Activated naive CD8-positive, alpha-beta T cell treated with anti-CD3 and anti-CD28 coated beads, Interleukin-2, amount 50 U/mL, for 16 hours (primary cell): ENCODE measurements at places on chromosomes 11 and 22.

- DNase-seq: no peak
These were observed 2.5 kb upstream of the SMARCB1 start for GRCh38 chr22:23784215-23784732.

- DNase-seq: no peak
These were observed 4.4 kb downstream of the TTC38 start for GRCh38 chr22:46272196-46272595.

DNA sequence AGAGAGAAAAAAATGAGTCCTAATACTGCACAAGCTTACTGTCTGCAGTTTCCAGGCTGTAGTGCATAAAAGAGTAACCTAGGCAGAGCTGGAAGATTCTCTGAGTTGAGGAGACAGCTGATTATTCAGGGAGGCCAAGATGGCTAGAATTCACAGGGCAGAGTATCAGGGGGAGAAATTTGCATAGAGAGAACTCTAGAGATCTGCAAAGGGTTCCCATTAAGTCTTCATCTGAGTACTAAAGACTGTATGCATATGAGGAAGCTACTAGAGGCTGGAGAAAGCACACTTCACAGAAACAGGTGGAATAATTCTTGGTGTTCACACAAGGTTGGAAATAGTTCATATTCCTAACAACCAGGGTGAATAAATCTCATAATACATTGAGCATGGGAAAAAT is 66.6 kb upstream of the RRAS2 start:
- DNase-seq: no peak

DNA sequence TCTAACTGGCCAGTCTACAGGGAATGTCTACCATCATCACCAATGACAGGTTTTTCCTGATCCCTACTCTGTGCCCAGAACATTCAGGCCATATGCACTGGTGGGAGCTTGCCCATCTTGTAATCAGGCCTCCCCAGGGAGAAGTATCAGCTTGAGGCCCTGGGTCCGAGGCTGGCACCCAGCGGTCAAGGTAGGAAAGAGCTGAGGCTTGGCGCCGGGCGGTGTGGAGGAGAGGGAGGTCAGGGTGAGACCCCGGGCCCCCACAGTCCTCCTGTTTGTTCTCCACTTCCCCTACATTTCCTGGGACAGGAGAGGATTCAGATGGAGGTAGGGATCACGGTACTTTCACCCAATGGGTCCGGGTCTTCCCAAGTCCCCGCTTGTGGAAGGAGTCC is 15.5 kb downstream of the TSKU start:
- no peak for DNase-seq

DNA sequence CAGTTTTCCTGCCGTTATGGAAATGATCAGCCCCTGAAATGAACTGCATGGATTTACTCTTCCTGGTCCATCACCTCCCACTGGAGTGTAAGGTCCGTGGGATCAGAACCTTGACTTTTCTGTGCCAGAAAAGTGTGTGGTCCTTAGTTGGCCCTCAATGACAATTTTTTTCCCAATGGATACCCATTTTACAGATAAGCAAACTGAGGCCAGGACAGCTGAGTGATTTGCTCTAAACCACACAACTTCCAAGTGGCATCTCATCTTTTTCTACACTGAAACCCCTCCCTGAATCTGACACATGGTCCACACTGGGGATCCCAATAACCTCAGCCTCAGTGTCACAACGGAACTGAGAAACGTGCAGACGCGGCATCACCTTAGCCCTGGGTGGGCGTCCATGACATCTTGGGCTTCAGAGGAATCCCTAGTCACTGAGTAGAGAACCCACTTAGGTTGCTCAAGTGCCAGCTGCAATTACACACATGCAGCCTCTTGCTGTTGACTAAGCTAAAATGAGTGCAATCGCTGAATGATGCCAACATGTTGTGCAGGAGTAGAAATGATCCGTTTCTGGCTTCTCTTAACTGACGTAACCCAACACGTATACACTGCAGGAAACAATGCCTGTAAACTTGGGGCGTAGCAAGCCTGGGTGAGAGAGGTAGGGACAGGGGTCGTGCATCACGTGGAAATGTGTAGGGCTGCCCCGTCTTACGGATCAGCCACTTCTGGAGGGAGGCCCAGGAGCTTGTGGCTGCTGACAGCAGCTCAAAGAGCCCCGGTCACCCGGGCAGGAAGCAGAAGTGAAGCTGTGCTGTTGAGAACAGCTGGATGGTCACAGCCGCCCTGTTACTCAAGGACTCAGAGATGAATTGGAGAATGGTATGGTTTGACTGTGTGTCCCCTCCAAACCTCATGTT is 136.3 kb downstream of the SHANK2 start:
- DNase-seq: no peak
